ENCODE measurements at places on chromosomes 12 and 14.
A peak's percentile ranks its signal among the peaks of the same experiment; 100 is the strongest.

DNA sequence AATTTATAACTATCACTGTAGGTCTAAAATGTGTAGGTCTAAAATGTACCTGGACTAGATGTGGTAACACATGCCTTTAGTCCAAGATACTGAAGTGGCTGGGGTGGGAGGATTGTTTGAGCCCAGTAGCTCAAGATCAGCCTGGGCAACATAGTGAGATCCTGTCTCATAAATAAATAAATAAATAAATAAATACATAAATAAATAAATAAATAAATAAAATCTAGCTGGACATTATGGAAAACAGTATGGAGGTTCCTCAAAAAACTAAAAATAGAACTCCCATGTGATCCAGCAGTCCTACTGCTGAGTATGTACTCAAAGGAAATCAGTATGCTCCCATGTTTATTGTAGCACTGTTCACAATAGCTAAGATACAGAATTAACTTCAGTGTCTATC lies 24.0 kb downstream of the PDE3A start:
- DNase-seq = no peak

- no peak for DNase-seq
Observed at GRCh38 chr14:80428671-80429070, 217.4 kb upstream of the DIO2 start.

DNA sequence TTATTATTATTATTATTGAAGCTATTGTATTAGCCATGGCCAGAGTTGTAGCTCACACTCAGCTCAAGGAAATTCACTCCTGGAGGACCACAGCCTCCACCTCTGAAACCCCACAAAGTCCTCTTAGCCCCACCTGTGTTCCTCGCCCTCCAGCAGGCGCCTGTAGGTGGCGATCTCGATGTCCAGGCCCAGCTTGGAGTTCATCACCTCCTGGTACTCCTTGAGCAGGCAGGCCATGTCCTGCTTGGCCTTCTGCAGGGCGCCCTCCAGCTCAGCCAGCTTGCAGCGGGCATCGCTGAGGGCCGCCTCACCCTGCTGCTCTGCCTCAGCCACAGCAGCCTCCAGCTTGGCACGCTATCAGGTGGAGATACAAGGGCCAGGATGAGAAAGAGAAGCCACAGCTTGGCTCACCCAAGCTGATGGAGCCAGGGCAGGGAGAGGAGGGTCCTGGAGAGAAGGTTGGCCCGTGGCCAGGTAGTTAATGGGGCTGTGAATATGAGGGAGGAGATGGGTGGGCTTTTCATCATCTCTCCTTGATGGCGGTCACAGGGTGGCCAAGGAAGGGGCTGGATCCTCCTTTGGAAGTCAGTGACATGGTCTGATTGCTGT lies 5.1 kb downstream of the KRT85 start:
- no peak for DNase-seq

DNA sequence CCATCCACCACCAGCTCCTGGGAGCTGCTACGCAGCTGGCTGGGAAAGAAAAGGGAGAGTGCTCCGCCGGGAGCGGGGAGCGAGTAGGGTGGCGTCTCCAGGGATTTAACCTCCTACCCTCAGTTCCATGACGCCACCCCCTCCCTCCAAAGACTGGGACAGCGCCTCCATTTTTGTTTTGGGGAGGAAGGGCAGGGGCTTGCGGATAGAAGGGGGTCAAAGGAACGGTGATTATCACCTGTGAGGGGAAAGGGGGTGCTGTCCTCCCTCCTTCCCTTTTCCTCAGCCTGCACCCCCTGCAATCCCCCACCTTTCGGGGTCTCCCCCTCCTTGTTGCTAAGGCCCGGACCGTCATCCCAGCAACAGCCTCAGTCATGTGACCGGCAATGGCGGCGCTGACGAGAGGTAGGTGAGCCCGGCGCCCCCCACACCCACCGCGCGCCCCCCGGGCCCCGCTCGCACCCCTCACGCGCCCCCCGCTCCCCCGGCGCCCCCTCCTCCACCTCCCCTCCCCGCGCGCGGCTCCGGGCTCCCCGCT lies at the start of gene DTX3:
Gene DTX3, plus strand, starts transcription at position 371 of the 538 bp plus-strand sequence. CDS start 1,694 bp downstream, outside the sequence.
- DNase-seq = no peak

DNA sequence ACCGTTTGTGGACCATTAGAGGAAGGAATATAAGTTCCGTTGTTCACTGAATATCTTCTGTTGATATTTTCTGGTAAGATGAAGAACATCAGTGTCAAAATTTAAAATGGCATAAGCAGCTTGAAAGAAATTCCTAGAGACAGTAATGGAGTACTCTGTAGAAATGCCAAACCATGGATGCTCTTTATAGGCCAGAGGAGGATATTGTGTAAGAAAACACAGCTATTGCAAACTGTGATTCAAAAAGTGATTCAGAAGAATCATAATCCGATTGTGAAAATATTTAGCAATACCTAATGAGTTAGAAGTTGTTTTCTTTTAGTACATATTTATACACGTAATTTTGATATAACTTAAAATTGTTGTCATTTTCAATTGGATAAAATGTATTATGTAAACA lies 102.8 kb downstream of the SLC16A7 start:
- DNase-seq = no peak

GRCh38 chr12:127277882-127278281 lies 989.1 kb upstream of the TMEM132C start:
- no peak for DNase-seq

DNA sequence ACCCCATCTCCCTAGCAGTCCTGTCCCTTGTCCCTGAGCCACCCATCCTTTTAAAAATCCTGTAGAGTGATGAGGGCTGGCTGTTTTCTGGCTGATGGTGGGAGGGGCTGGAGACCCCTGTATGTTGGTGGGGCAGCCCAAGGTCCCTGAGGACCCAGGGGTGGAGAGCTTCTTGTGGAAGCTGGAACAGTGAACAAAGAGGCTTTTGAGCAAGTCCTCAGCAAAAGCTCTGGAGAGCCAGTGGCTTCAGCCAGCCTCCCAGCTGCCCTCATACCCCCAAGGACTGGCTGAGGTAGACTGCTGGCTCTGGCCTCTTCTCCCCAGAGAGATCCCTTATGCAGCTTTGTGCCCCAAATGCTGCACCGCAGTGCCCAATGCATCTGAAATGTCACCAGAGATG lies 29.2 kb upstream of the COL2A1 start:
- no peak for DNase-seq

DNA sequence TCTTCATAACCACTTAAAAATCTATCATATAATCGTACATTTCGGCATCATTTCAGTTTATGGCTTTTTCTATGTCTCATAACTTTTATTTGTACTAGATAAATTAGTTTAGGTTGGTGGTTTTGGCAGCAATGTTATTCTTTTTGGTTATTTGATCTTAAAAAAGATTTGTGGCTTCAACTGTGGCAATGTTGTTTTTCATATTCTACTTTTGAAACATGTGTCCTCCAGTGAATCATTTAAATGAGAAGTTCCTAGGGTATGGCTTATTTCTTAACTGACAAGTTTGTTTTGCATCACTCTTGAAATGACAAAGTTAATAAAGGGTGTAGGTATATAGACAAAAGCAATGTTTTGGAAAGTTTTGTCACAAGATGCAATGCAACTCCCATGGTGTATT lies 11.1 kb upstream of the KITLG start:
- DNase-seq = no peak

GRCh38 chr12:112870267-112870980 lies 36.3 kb upstream of the OAS1 start:
- no peak for DNase-seq

DNA sequence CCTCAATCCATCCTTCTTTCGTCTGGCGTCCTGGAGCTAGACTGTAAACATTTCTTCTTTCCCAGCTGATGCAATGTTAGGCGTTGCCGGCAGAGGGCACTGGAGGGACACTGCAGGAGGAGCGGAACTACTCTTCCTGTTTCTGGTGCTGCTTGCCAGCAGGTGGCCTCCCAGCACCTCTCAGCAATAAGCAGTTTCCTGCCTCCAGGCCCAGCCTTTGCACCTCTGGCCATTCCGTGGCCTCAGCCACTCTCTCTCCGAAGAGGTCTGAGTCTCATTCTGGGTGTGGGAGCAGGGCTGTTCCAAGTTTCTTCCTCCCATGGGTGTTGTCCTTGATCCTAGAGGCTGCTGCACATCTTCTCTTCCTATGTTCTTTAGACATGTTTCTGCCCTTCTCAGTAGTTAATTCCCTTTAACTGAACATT lies 7.5 kb upstream of the ASPG start:
- DNase-seq = peak; percentile 75

- DNase-seq = no peak
Observed at GRCh38 chr12:42508913-42509460, 80.6 kb downstream of the PRICKLE1 start.

- no peak for DNase-seq
Observed at GRCh38 chr12:29283969-29284700, 96.8 kb downstream of the ERGIC2 start.

DNA sequence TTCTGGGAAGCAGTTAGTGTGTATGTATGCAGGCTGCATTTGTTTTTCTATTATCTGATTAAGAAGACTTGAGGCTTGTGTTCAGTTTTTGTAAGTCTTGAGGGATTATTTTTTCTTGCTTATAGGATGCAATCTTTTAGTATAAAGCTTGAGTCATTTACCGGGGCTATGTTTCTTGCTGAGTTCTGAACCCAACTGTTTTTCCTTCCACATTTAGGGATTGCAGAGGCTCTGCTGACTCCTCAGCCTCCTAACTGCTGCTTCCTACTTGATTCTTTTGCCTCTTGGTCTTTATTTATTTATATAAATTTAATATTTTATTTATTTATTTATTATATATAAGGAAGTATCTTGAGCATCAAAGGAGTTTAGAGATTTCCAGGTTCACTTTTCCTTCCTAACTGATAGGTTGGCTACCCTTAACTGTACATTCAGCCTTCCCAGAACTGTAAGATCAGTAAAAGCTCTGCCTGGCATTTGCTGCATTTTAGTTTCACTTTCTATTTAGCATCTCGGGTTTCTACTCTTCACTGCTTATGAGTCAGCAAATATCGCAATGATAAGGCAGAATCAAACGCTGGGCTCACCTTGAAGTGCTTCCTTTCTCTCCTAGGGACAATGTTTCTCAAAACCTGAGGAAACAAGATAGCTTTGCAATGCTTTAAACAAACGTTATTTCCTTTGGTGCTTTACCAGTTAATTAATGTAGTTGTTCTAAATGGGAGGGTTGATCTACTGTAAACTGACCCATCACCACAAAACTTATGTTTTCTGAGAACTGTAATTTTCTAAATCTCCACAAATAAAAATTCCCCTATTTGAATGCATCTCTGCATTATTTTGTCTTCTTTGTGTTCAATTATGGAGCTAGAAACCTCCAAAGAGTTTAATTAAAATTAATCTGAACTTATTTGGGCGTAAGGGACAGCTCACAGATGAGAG lies 1183.7 kb upstream of the TMEM132C start:
- DNase-seq = no peak

- DNase-seq = no peak
Observed at GRCh38 chr14:37594971-37595808, at the start of the genes FOXA1 and TTC6. TSS of gene FOXA1 (minus strand) at chr14:37595249. CDS start at chr14:37594972, 277 bp downstream. TSS of gene TTC6 (plus strand) at chr14:37595629. CDS start at chr14:37622065, 26,436 bp downstream.

- DNase-seq = no peak
Observed at GRCh38 chr12:41967668-41968500, 176.8 kb downstream of the GXYLT1 start.

GRCh38 chr12:53869500-53869899 lies 69.1 kb upstream of the HOXC13 start:
- no peak for DNase-seq

DNA sequence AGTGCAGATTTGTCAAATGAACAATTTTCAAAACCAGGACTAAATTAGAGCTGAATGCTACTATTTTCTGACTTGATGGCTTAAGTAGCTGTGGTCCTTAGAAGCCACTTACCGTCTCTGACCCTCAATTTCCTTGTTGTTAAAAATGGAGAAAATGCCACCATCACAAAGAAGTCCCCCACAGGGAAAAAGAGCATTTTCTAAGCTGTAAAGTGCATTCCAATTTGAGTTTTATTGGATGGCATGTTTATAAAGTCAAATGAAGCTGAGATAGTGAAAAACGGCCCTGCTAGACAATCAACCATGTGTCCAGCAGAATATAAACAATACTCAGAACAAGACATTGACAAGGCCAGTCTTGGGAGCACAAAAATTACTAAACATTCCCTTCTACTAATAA lies 53.6 kb downstream of the GOLGA5 start:
- no peak for DNase-seq

- peak; percentile 27 for DNase-seq
Observed at GRCh38 chr14:65850429-65851135, 438.1 kb downstream of the FUT8 start.

DNA sequence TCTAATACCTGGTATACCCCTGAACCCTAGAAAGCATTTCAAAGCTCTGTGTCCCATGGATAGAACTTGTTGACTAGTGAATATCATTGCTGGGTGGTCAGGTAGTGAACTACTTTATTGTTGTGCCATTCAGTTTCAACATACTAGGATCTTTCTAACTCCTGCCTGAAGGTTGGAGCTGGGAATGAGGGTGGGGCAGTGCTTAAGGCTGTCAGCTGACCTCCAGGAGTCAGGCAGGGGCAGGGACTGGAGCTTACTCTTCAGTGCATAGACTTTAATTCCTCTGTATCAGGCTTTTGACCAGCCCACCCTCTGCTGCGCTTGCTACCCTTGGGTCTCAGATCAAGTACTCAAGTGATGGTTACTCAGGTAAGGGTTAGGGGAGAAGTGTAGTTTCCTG lies 102.6 kb upstream of the RFX4 start:
- DNase-seq = no peak

DNA sequence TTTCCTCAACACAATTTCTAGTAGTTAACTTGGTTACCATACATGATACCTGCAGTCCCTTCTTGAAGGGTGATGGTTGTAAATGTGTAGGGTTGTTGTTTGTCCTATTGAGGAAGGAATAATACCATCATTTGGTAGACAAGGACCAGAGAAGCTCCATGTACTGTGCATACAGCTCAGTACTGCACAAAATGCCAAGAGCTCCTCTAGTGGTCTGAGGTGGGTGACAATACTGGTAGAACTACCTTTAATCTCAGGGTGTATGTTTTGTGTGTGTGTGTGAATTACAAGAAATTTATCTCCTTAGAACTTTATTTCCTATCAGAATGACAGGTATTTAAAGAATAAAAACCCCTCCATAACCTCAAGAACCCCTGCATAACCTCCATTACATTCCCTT lies 575.3 kb downstream of the TMTC2 start:
- no peak for DNase-seq

GRCh38 chr14:76904740-76905569 lies 78.7 kb downstream of the LRRC74A start:
- peak; percentile 71 for DNase-seq

DNA sequence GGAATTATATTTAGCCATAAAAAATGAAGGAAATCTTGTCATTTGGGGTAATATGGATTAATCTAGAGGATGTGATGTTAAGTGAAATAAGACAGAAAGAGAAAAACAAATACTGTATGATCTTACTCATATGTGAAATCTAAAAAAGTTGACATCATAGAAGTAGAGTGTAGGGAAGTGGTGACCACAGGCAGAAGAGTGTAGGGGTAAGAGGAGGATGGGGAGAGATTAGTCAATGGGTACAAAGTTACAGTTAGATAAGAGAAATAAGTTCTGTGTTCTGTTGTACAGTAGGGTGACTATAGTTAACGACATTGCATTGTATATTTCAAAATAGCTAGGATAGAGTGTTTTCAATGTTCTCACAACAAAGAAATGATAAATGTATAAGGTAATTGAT lies 87.0 kb downstream of the TSHR start:
- no peak for DNase-seq

GRCh38 chr14:63404906-63405305 lies 86.2 kb upstream of the GPHB5 start:
- DNase-seq = no peak

GRCh38 chr14:70619708-70620107 lies 19.3 kb upstream of the MED6 start:
- DNase-seq = no peak

- no peak for DNase-seq
Observed at GRCh38 chr12:39301422-39301821, 141.5 kb downstream of the KIF21A start.

GRCh38 chr12:42992826-42993225 lies 403.3 kb upstream of the PRICKLE1 start:
- DNase-seq = no peak

- DNase-seq = no peak
Observed at GRCh38 chr12:32390572-32391219, 8.7 kb upstream of the FGD4 start.

Measured in activated gamma-delta T cell treated with anti-CD3 and anti-CD28 coated beads, Interleukin-2, amount 50 U/mL, for 16 hours (primary cell).